Psoas muscle (tissue), 8 donors: ENCODE measurements at places on chromosomes 2 and 18. TPM values are rescaled to one million over a fixed set of nuclear protein-coding genes. Genes with fewer than 3 reads are reported as not detected.

- DNase-seq = no peak
Measured at GRCh38 chr18:56358608-56359280, 279.6 kb downstream of the TXNL1 start.

GRCh38 chr2:188663301-188663700 is 310.9 kb upstream of the COL3A1 start:
- no peak for DNase-seq

DNA sequence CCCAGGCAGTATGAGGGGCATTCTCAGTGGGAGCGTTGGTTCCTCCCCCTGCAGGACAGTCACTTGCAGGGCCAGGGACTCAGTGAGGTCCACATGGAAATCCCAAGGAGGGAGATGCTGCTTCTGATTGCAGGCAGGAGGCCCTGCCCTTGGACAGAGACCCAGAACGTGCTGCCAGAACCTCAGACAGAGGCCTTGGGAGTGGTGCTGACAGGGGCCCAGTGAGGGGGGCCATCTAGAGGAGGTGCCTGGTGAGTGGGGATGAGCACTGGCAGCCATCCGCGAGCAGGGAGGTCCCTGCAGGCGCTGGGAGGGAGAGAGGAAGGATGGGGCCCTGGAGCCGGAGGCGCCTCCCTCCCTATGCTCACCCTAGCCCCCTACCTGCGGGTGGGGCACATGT is 133.1 kb downstream of the DYSF start:
- no peak for DNase-seq

DNA sequence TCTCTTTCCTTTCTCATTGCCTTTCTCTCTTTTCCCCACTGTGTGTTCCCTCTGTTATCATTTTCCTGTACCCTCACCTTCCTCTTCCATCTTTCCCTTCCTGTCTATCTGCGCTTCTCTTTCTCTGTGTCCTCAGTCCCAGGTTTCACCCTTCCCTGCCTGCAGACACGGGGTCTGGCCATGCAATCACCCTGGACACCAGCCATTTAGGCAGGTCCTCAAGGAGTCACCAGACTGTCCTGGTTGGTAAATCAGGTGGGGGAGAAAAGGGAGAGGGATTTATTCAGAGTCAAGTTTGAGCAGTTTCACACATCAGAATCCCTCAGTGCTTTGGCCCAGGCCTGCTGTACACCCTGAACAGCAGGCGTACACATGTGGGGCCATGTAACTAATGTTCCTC is 169.3 kb downstream of the ANKRD30B start:
- DNase-seq = no peak

- no peak for DNase-seq
Measured at GRCh38 chr18:22639026-22639463, 221.3 kb upstream of the CTAGE1 start.

- no peak for DNase-seq
Measured at GRCh38 chr2:223969856-223970255, 12.6 kb downstream of the MRPL44 start.

The DUSP2 gene
- 0.64 TPM for total RNA-seq

DNA sequence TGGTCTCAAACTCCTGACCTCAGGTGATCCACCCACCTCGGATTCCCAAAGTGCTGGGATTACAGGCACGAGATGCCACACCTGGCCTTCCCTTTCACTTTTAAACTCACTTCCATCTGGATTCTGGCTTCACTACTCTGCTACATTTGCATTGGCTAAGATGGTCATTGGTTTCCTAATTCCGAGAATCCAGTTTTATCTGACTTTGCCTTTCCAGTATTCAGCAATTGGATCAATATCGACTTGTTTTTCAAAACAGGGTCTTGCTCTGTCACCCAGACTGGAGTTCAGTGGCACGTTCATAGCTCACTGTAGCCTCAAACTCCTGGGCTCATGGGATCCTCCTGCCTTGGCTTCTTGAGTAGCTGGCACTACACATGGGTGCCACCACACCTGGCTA is 4.7 kb upstream of the CD302 start:
- no peak for DNase-seq

DNA sequence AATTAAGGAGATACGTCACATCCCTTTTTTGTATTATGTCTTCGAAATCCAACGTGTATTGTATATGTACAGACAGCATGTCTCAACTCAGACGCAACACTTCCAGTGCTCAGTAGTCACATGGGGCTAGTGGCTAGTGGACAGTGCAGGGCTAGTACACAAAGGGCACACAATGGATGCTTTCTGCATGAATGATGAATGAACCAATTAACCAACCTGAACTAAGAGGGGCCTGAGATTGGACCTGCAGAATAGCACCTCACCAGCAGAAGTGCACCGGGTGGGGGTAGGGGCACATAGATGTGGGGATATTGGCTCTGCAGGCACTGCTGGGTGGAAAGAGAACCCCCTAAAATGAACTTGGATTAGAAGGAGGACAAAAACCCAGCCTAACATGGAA is 20.7 kb downstream of the ST8SIA5 start:
- DNase-seq = no peak

DNA sequence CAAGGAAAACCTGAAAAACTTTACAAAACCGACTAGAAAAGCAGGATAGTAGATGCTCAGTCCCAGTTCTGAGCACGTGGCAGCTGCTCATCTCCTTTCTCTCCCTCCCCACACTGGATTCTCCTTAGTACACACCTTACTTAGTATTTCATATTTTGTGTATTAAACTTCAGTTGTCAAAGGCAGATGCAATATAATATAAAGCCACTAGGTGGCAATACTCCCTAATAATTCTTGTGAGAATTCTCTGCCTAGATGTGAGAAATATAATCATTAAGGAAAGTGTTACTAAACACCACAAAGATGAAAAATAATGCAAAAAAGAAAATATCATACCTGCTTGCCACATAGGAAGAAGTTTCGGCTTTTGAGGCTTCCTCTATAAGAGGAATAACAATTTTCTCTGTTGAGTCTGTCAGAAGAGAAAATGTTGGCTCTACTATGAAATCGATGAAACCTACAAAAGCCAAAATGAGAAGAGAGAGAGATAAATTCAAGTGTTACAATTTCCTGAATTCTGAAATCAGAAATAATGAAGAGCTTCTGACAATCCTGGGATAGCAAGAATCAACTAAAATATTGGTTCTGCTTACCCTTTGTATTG is 200.6 kb downstream of the PPP1R1C start:
- no peak for DNase-seq

DNA sequence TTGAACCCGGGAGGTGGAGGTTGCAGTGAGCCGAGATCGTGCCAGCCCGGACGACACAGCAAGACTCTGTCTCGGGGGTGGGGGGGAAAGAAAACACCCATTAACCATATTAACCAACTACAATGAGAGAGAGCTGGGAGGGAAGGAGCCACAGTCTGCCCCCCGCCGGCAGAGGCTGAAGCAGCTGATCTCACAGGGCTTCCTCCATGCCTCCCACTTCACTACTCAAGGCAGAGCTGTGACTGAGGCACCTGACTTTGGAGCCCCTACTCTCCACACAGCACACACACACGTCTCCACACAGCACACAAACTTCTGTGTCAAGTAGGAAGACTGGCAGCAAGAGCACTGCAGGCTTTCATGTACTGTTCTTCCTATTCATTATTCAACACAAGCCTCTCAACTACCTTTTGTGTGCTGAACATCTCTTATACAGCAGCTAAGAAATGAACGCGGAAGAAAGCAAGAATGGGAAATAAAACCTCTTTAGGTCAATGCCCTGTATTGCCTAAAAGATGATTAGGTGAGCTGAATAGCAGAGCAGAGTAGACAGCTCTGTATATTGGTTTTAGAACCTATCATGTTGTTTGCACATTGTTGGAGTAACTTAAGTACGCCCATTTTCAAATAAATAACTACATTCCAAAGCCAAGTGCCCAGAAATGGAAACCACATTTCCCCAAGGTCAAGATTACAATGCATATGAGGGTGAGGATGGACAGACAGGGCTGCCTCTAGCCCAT is 26.2 kb downstream of the PDIA6 start:
- no peak for DNase-seq

DNA sequence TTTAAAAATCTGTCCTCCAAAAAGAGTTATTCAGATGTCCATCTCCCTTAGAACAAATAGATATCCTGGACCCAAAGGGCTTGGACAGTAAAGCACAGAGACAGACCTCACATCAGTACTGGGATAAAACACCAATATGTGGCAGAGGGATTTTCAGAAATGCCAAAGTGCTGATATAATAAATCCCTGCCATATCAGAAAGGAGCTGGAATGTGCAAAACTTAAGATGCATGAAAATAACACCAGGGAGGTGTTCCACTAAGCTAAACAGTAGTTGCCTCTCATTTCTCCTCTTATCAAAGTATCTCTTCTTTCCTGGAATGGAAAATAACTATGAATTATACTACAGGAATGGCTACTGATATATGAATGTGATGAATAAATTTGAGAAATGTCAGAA is 13.2 kb downstream of the USP40 start:
- no peak for DNase-seq

DNA sequence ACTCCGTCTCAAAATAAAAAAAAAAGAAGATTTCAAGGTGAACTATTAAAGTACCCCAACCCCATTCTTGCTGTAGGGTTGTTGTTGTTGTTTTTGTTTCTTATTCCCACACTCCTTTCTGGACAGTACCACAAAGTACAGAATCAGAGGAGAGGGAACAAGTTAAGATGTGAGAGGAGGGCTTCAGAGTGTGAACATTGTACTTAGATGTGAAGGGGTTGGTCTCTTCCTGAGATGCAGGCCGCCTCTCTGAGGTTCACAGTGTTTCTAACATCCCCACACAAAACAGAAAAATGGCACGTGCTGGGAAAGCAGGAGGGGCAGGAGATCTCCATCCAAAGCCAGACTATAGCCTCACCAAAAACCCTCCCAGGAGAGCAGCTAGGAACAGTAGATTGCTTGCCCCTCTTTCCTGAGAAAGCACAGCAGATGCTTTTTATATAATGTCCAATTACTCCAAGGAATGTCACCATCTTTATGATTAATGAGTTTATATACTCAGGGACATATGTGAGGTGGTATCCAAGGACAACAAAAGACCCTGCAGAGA is 22.6 kb downstream of the ADD2 start:
- no peak for DNase-seq

The KLHL30 gene
- 166 TPM for total RNA-seq

GRCh38 chr2:85971366-85971765 is 82.6 kb upstream of the ST3GAL5 start:
- DNase-seq = no peak

The POMC gene
- total RNA-seq = 2.1 TPM

The TUBA3D gene
- not detected for total RNA-seq

The PLGLB1 gene
- 1.4 TPM for total RNA-seq

DNA sequence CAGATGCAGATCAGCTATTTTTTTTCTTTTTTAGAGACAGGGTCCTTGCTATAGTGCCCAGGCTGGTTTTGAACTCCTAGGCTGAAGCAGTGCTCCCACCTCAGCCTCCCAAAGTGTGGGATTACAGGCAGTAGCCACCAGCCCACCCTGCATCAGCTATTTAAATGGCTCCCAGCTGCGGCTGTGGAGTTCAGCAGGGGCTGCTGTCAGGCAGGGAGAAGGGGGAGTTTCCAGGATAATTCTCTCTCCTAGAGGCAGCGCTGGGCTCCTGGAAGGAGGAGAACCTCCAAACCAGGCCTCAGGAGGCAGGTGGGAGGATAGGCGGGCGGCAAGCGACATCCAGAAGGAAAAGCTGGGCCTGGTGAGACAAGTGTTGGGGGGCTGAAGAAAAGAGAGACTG is 65.7 kb downstream of the ACTR2 start:
- DNase-seq = no peak

The NCKAP5 gene
- total RNA-seq = 0.49 TPM

The KCNK3 gene
- 0.06 TPM for total RNA-seq

The CYTIP gene
- total RNA-seq = 2.3 TPM

The B3GNT7 gene
- total RNA-seq = 1.7 TPM

DNA sequence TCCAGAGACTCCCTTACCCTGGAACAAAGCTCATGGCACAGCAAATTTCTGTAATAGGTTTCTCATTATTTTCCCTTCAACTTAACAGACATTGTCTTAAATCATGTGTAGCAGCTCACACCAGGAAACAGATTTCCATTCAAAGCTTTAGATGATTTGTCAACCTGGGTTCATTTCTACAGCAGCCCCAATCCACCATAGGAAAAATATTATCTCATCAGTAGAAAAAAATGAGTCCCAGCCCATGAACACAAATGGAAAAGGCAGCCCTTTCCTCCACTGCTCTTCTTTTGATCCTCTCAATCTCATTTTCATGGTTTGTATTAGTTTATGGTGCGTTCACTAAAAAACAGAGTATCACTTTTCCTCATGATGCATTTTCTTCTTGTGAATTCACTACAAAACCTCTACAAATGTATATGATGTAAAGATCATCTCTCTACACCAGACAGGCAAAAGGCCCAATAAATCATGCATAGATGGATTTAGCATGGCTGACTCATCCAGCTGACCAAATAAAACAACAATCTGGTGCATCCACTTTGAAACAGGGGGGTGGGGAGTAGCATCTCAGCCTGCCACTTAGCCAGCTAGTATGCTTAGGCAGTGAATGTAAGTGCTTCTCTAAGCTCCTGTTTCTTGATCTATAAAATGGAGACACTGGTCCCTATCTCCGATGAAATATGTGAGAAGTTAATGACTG is 78.6 kb downstream of the SATB2 start:
- DNase-seq = no peak

DNA sequence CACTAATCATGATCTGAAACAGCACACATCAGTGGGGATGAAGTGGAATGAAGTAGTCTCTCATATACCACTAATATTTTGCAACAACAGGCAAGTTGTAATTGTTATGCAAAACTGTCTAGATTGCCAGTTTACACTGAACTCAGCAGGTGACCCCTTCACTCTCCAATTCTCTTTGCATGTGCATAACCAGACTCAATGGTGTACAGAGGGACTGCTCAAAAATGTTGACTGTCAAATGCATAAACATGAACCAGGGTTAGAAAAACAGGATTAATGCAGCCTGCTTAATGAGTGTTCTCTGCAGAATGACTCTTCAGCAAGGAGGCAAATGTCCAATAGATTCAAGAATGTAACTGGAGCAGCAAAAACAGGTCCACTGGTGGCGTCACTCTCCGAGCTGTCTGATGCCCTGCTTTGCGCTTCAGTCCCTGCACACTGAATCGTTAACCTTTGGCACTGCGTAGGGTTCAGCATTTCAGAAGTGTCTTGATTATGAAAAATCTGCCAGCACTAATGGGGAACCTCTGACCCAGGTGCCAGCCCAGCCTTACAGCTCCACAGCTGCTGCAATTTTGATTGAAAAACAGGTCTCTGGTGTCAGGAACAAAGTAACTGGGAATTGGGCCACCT is 209.3 kb downstream of the TDRD15 start:
- no peak for DNase-seq

- no peak for DNase-seq
Measured at GRCh38 chr2:190653231-190653630, 4.3 kb downstream of the NAB1 start.

The TUBA4B gene
- not detected for total RNA-seq

The REG1B gene
- total RNA-seq = 0.38 TPM

The METTL8 gene
- total RNA-seq = 8.0 TPM

GRCh38 chr2:42164046-42164445 is 5.1 kb upstream of the EML4 start:
- no peak for DNase-seq

The PLEKHH2 gene
- total RNA-seq = 0.34 TPM
